Stimulated activated CD4-positive, alpha-beta T cell treated with anti-CD3 and anti-CD28 coated beads, Interleukin-1b, Interleukin-23, amount 100 ng/mL, for 4 hours (primary cell): ENCODE measurements at places on chromosomes 16 and 17.

DNA sequence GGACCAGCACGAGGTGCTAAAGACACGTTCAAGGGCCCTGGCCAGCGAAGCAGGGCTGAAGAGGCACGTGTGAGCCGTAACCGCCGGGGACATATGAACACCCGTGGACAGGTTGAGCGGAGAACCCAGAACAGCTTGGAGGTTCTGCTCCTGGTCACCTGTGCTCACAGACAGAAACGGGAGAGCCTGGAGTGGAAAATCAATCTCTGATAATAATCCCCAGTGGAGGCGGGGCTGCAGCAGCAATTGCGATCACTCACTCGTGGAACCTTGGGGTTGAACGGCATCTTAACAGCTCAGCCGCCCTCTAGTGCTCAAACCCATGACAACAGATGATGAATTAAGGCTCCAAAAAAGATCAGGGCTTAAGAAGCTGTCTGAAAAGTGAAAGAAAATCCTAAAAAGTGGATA is 25.6 kb downstream of the WIPI1 start:
- peak; percentile 48 for DNase-seq

DNA sequence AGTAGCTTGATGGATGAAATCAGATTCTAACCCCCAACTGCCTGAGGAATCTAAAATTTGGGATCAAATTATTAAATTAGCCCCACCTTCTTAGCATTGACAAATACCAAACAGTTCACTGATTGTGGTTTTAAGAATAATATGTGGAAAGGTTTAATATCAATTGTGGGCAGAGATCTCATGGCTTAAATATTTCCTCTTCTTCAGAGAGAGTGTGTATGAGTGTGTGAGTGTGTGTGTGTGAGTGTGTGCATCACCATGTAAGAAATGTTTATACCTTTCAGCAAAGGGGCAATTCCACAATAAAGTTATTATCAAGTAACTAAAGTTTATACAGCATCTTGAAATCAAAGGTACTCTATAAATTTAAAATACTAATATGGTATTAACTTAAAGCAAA is 3.2 kb downstream of the SMURF2 start:
- DNase-seq: no peak

DNA sequence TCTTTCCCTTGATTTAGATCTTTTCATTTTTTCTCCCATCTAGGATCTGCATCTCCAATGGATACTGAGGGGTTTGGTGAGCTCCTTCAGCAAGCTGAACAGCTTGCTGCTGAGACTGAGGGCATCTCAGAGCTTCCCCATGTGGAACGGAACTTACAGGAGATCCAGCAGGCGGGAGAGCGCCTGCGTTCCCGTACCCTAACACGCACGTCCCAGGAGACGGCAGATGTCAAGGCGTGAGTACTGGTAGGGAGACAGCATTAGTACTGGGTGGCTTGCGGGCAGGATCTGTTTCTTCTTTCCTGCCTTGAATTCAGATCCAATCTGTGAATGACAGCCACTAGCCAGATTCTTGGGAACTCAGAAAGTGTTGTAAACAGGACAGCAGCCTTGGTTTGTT is 18.3 kb downstream of the NUP93 start:
- DNase-seq: no peak

DNA sequence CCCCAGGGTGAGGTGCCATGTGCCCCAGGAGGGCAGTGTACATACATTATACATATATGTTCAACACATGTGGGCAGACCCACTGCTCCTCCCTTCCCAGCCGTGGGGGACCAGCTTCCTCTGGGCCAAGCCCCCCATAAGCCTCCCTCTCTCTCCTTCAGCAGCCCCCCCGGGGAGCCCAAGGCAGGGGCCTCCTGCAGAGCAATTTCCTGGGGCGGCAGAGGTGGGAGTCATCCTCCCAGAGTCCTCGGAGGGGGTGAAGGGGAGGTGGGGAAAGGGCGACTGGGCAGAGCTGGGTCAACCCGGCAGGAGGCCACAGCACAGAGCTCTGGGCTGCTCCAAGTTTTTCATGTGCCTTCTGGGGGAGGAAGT is 235.1 kb downstream of the ZNF423 start:
- no peak for DNase-seq

DNA sequence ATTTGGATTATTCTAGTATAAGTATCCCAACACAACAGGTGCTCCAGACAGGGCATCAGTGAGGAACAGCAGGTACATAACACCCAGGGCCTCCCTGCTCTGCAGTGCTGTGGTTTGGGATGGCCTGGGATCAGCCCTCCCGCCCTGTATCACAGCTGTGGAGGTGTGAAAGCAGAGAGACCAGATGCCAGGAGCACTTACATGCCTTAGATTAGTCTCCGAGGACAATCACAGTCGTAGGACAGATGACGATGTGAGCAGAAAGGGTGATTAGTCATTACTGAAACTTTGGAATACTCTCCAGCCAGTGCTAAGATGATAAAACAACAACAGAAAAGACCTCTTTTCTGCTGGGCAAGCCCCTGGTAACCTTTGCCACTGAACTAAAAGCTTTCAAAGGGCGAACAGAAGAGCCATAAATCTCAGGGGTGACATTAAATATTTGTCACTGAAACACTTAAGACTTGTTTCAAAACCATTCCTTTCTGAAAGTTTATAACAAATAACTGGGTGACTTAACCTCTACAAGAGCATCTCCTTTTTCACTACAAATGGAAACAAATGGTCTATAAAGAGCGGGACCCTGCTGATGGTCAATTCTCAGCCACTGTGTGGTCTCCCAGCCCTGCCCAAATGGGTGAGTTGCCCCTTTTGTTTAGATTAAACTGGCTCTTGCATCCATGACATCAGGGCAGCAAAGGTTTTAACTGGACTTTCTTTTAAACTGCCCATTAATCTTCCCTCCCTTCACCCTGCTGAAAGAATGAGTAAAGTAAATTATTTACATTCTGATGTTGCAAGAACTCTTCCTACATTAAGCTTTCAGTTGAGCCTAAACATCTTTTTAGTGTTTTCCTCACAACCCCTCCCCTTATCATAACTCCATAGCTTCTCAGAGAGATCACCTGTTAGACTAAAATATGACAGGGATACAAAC is 183.1 kb upstream of the COX10 start:
- no peak for DNase-seq

- no peak for DNase-seq
Measured at GRCh38 chr17:8632061-8632460, 1.5 kb upstream of the MYH10 start.

GRCh38 chr17:2794111-2794803 is 2.0 kb upstream of the RAP1GAP2 start:
- no peak for DNase-seq

DNA sequence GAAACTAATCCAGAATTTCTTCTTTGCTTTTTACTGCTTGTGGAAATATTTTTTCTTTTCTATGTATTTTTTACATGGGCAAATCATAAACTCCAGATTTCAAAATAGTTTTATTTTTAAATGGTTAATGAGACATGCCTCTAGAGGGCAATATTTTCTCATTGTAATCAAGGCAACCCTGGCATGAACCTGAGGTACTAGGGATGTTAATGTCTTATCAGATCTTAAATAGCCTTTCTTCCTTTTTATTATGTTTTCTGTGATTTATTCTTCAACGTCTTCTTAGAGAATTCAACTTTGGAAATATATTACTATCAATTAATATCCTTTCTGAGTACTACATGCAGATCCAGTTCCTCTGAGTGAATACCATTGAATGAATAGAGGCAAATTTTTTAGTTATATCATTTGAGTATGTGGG is 324.7 kb downstream of the BCAS3 start:
- no peak for DNase-seq

DNA sequence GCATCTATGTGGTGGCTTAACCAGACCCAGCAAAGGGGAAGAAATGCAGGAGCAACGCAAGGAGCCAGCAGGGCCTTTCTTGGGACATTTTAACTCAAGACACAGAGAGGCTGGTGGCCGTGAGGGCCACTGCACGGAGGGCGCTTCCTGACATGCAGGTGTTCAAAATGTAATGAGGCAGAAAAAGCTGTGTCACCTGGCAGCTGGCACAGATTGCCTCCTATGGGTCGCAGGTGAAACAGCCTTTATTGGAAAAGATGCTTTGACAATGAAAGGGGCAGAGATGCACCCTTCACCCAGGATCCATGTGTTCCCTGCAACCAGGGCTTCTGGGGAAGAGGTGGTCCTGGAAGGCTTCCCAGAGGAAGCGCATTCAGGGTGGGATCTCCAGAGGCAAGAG is 219.3 kb downstream of the XYLT1 start:
- no peak for DNase-seq

DNA sequence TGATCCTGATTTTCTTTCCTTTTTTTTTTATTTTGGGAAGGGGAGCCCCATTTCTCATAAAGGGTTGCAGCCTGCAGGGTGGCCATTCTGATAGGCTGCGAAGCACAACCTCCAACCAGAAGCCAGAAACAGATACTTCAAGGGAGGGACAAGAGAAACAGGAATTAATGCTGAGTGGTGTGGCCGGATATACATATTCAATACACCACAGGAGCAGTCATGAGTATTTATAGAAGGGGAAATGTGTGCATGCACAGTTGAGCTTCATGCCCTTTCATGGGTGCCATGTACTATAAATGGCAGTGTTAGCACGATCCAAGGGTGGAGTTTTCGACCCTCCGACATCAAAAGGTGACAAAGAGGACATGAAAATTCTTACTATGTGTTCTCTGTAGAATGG is 320.8 kb downstream of the CBLN1 start:
- DNase-seq: no peak

DNA sequence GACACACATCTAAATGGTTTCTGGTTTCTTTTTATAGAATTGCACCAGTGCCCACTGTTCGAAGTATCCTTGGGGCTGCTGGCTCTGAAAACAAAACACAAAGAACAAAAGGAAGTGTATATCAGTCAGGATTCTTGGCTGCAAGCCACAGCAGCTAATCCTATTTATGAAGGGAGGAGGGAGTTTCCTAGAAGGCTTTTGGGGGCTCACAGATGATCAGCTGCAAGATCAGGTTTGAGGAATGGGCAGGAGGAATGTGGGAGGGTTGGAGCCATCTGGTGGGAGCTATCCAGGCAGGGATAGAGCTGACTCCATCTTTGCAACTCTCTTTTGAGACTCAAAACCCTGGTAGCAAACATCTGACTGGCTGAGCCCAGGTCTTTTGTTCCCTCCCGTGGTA is 118.3 kb upstream of the EEF2KMT start:
- no peak for DNase-seq

GRCh38 chr17:75504347-75505151 is 10.8 kb downstream of the CASKIN2 start:
- no peak for DNase-seq

DNA sequence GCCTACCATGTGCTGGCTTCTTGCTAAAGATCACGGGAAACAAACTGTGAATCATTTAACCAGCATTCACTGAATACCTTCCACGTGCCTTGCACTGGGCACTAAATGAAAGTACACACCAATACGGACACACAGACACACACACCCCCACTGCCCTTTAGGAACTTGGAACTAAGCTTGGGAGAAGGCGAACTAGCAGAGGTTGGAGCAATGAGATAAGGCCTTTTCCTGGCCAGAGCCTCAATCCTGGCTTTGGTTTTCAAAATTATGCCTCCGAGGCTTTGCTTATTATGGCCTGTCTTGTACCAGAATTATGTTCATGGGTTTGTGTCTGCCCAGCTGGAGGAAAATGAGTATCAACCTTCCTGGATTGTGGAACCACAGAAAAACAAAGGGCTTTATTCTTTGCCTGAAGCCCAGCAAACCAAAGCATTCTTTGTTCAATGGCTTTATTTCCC is 32.3 kb downstream of the CPPED1 start:
- no peak for DNase-seq

DNA sequence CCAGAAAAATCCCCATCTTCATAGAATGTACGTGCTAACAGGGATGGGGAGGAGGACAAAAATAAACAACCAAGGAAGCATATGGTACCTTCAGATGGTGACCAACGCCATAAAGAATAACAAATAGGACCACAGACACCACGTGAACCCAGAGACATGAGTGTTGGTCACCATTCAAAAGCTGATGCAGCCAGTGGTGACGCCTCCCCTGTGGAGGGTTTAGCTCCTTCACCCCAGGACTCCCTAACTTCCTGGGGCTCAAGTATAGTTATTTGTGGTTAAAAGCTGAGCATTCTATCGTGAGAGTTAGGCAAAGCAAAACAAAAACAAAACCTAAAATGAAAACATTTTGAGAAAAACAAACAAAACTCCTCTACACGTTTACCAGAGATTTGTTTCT is 184.7 kb downstream of the SOX9 start:
- no peak for DNase-seq

GRCh38 chr17:18319604-18320256 is 4.6 kb downstream of the SMCR8 start:
- DNase-seq: no peak

GRCh38 chr16:55889518-55889917 is 14.3 kb upstream of the CES5A start:
- DNase-seq: no peak

- DNase-seq: no peak
Measured at GRCh38 chr16:20696618-20697017, 862 bp downstream of the ACSM1 start.

DNA sequence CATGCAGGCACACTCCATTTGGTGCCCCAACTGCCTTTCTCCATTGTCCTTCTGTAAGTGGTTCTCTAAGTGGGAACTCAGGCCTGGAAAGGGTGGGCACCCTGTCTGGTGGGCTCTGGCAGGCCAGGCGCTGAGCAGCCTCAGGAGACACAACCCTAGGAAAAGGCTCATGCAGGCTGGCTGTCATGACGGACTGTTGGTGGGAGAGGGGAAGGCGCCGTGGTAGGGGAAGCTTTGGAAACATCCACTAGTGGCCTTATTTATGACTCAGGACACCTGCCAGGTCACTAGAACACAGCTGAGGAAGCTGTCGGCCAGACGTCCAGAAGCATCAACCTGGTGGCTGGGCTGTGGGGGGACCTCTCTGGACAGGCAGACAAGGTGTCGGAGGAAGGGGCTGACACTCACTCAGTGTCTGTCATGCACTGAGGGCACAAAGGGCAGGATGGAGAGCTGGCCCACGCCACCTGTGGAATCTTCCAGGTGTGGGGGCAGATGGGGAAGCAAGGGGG is 216.0 kb downstream of the SEC14L1 start:
- DNase-seq: no peak

DNA sequence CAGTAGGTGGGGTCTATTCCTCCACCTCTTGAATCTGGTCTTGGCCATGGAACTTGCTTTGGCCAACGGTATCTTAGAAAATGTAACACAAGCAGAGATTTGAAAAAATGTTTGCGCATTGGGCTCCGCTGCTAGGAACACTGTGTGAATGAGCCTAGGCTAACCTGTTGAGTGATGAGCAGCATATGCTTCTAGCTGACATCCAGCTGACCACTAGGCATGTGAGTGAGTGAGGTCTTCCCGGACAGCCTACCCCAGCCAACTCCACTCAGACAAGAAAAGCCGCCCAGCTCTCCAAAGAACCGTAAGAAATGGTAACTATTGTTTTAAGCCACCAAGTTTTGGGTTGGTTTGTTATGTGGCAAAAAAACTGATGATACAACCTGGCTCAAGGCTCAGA is 31.4 kb upstream of the BCO1 start:
- no peak for DNase-seq

GRCh38 chr16:10946308-10946707 is 1.9 kb downstream of the CLEC16A start:
- no peak for DNase-seq

DNA sequence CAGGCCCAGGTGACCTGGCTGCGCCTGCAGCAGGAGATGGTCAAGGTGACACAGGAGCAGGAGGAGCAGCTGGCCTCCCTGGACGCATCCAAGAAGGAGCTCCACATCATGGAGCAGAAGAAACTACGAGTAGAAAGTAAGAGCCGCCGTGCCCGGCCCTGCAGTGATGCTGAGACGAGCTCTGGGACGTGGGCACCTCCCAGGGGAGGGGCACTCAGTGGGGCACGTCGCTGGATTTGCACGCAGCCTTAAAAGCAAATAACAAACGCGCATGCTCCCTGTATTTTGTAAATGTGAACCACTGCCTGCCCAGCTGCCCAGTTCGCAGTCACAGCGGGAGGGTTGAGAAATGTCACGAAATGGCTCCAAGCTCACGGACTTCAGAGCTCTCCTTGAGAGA is 15.3 kb upstream of the GAA start:
- DNase-seq: no peak
